ENCODE measurements at places on chromosomes 16 and 17.

GRCh38 chr17:55644346-55644745 lies 78.3 kb downstream of the TMEM100 start:
- no peak for DNase-seq

GRCh38 chr17:82751171-82751570 lies 694 bp upstream of the TBCD start:
- DNase-seq: no peak

DNA sequence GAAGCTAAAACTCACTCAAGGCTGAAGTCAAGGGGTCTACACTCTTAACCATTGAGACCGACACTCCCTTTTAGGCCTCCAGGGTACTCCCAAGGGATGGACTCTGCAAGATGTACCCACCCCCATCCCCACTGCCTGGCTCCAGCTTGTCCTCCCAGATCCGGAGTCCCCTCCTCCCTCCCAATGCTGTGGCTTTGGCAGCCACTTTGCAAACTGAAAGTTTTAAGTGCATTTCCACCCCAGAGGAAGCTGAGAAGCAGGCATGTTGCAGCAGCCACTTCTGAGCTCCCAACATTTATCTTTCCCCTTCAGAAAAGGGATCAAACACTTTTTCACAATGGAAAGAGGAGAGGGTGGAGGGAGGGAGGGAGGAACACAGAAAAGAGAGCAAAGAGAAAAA lies 115.2 kb downstream of the COPRS start:
- no peak for DNase-seq

- no peak for DNase-seq
These were observed 8.2 kb downstream of the FAM20A start for GRCh38 chr17:68592682-68593641.

DNA sequence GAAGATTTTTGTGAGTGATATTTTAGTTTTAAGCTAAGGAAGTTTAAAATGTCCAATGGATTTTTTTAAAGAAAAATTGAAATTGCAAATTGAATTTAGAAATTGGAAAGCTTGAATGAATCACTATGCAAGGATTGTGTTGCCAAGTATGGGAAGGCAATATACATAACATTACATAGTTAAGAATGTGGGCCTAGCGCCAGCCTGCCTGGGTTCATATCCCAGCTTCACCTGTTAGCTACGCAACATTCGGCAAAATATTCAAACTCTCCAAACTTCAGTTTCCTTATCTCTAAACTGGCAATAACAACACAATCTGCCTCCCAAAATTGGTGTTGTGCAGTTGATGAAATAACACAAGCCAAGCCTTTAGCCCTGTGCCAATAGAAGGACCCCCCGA lies 50.4 kb upstream of the DNAH9 start:
- no peak for DNase-seq

DNA sequence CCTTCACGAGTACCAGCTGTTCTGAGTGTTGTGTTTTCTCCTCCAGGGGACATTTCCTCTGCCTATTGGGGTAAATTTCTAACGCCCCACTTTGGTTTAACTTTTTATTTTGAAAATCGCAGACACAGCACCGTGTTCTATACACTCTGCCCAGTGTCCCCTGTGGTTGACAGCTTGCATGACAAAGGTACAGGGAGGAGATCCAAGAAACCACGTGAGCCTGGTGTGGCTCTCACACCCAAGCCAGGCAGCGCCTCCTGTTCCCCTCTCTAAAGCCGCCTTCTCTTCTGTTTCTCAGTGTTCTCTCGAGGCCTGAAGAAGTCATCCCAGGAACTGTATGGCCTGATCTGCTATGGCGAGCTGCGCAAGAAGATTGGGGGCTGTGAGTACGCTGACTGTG lies 25.4 kb downstream of the CRAMP1 start:
- no peak for DNase-seq

GRCh38 chr17:73099511-73099910 lies 7.0 kb upstream of the SLC39A11 start:
- no peak for DNase-seq

DNA sequence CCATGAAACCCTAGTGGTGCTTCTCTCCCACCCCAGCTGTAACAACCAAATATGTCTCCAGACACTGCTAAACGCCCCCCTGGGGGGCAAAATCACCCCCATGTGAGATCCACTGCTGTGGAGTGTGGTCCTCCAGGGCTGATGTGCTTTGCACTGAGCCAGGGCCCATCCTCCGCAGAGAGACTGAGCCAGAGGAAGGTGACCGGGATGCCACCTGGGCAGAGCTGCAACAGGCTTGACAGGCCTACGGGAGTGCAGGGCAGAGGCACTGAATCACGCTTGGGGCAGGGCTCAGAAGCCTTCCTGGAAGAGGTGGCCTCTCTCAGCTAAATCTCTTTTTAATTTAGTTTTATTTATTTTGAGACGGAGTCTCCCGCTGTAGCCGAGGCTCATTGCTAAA lies 4.4 kb downstream of the GJD3 start:
- no peak for DNase-seq

DNA sequence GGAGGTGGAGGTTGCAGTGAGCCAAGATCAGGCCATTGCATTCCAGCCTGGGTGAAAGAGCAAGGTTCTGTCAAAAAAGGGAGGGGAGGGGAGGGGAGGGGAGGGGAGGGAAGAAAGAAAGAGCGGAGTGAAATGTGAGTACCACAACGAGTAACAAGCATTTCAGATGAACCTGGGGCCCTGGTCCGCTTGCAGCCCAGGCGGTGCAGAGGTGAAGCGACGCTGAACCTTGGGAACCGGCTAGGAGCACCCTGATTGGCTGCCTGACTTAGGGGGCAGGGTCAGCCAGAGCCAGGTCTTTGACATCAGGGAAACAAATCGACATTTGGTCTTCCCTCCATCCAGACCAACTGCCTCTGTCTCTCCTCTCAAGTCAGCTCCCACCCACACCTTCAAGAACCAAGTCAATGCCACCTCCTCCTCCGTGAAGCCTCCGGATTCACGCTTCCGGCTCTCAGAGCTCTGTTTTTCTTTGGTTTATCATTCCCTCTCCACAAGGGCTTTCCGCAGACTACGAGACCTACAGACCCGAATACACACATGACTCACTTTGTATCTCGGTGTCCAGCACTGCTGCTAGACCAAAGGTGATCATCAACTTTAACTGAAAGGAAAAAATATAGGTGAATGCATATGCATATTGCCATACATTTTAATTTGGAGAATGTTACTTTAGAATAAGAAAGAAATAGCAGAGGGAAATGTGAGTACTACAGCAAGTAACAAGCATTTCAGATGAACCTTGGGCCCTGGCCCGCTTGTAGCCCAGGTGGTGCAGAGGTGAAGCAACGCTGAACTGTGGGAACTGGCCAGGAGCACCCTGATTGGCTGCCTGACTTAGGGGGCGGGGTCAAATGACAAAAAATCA lies 19.3 kb downstream of the OR1F1 start:
- DNase-seq: no peak

All from activated CD4-positive, alpha-beta memory T cell treated with anti-CD3 and anti-CD28 coated beads, Interleukin-2, amount 10 ng/mL, durations not matched to agents 7 days and 5 days (primary cell).